Colonic mucosa (tissue), 4 donors: ENCODE measurements at places on chromosomes 3 and 15. TPM values are rescaled to one million over a fixed set of nuclear protein-coding genes. Genes with fewer than 3 reads are reported as not detected.

SLC2A2 gene
- total RNA-seq, result 0.08 TPM

PIK3CB gene
- total RNA-seq, result 51.5 TPM

PRICKLE2 gene
- total RNA-seq, result 4.4 TPM

PARP9 gene
- 20.2 TPM for total RNA-seq

GPR15 gene
- 5.1 TPM for total RNA-seq

NOX5 gene
- 0.05 TPM for total RNA-seq

TM4SF1 gene
- 30.8 TPM for total RNA-seq

GOLGA6L7 gene
- total RNA-seq, result not detected

IGF2BP2 gene
- 61.2 TPM for total RNA-seq
